ENCODE measurements at places on chromosomes 7 and 10. TPM values are rescaled to one million over a fixed set of nuclear protein-coding genes. Genes with fewer than 3 reads are reported as not detected.

Gene SPDYE16
- total RNA-seq: not detected

DNA sequence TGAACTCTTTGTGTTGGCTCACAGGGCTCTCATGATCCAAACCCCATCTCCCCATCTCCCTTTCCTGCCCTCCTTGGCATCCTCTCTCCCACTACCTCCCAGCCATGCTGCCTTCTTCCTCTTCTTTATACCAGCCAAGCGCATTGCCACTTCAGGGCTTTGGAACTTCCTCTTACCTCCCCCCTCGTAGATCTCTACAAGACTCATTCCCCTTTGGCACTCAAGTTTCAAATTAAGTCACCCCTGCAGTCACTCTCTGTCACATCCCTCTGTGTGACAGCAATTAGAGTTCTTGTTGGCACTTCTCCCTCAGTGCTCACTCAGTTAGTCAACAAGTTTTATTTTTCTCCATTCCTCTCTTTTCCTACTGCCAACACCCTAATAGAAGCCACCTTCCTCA, 20.8 kb upstream of the NRP1 start:
- H3K4me3 ChIP-seq: no peak overlapping the region
- H3K36me3 ChIP-seq: no peaks in the 10 kb centered on the region
- no peak for DNase-seq

DNA sequence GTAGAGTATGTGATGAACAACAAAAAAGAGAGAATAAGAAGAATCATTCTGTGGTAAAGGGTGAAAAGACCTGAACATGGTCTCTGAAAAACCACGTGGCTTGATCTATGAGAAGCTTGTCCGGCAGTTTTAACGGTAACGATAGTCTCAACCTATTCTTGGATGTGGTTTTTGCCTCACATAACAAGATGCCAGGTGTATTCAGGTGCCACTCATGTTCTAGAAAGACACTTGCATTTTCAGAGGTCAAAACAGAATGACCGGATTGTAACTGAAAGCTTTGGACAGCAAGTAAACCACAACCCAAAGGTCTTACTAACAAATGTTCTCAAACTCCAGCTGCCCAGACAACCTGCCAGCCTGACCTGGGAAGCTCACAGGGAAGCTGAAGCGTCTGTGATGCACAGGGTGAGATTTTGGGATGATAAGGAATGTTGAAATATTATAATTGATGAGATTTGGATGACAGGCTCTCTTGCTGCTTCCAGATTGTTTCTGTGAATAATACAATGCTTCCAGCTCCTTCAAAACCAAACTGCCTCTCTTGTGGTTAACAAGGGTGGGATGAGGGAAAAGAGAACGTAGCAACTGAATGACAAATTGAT, 137.4 kb upstream of the GRB10 start:
- H3K36me3 ChIP-seq: no peaks in the 10 kb centered on the region
- H3K4me1 ChIP-seq: no peaks in the 10 kb centered on the region
- H3K27me3 ChIP-seq: no peaks in the 10 kb centered on the region
- H3K4me3 ChIP-seq: no peak overlapping the region
- no peak overlapping the region for H3K27ac ChIP-seq

GRCh38 chr10:117107238-117107637, 30.8 kb downstream of the VAX1 start:
- no peak overlapping the region for H3K27ac ChIP-seq
- no peaks in the 10 kb centered on the region for H3K27me3 ChIP-seq
- H3K4me3 ChIP-seq: no peak overlapping the region
- no peaks in the 10 kb centered on the region for H3K36me3 ChIP-seq

- DNase-seq: no peak
- no peaks in the 10 kb centered on the region for H3K4me1 ChIP-seq
- no peak overlapping the region for H3K27ac ChIP-seq
- no peaks in the 10 kb centered on the region for H3K36me3 ChIP-seq
- no peaks in the 10 kb centered on the region for H3K27me3 ChIP-seq
These were observed 66.8 kb downstream of the PCGF5 start for GRCh38 chr10:91287276-91287675.

Gene PSMG3
- total RNA-seq: 49.7 TPM

DNA sequence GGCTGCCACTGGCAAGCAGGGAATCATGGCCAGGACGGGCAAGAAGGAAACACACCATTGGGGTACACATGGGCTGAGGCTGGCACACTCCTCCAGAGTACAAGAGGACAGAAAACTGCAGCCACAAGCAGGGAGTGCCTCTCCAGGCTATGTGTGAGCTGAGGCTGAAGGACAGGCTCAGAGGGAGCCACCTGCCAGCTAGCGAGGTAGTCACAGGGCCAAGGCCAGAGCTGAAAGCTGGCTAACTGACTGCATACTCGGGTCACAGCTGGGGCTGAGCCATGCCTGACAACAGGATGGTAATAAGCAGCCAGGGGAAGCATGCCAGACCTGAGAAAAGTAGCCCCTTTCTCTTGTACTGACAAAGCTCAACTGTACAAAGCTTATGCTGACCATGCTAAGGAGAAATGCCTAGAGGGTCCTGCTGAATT, 52.0 kb downstream of the KIF5B start:
- no peaks in the 10 kb centered on the region for H3K27me3 ChIP-seq
- peaks cover 5% of the 10 kb centered on the region for H3K36me3 ChIP-seq
- no peak overlapping the region for H3K27ac ChIP-seq

Gene SPOCK2
- 1.5 TPM for total RNA-seq

DNA sequence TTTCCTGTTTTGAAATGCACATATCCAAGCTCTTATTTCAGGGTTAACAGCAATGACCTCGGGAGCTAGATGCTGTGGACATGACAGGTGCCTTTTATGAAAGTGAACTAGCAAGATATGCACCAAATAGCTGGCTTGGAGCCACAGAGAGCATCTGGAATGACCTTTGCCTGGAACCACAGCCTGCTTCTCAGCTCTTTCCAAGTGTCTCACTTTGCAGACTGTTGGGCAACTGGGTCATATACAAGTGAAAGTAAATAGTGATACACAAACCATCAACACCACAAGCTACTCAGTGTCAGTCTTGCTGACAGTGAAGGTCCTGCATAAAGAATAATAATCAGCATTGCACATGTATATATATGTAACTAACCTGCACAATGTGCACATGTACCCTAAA, 183.5 kb downstream of the RNF133 start:
- DNase-seq: no peak
- no peak overlapping the region for H3K27ac ChIP-seq
- H3K36me3 ChIP-seq: no peaks in the 10 kb centered on the region
- H3K27me3 ChIP-seq: no peaks in the 10 kb centered on the region
- no peak overlapping the region for H3K4me3 ChIP-seq

GRCh38 chr10:59561477-59562121, 148.1 kb downstream of the SLC16A9 start:
- no peak overlapping the region for H3K4me3 ChIP-seq
- H3K4me1 ChIP-seq: no peaks in the 10 kb centered on the region
- no peaks in the 10 kb centered on the region for H3K27me3 ChIP-seq
- no peaks in the 10 kb centered on the region for H3K36me3 ChIP-seq

- no peaks in the 10 kb centered on the region for H3K27me3 ChIP-seq
- DNase-seq: no peak
- no peak overlapping the region for H3K4me3 ChIP-seq
- no peaks in the 10 kb centered on the region for H3K4me1 ChIP-seq
- no peaks in the 10 kb centered on the region for H3K36me3 ChIP-seq
These were observed 245.1 kb upstream of the AOAH start for GRCh38 chr7:36969376-36969775.

DNA sequence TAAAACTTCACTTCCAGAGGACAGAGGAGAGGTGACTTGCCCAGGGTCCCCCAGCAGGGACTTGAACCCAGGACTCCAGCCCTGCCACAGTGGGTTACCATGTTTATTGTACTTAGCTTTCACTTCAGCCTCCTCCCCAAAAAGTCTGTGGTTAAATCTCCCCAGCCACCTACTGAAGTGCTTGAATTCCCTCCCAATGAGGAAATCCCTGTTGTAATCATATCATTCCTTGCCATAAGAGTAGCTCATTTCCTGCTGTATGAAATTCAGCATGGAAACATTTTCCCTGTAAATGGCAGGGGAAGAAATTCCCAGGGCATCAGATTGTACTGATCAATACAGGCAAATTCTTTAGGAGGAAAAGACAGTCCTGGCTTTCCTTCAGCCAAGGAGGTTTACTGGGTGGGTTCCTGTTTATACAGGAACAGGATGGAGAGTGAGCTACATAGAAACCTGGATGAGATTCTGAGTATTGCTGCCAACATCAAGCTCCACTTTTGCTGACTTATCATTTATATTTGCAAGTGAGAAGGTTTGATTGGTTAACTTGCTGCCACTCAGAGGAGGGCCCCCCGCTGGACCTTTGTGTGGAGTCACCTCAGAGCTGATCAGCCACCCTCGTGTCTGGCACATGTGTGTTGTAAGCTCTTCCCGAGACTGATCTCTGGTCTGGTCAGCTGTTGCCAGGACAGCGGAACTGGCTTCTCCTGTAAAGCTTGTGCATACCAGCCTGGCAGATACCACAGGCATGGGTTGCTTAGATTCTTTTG, 16.4 kb upstream of the PDZD8 start:
- no peak overlapping the region for H3K4me3 ChIP-seq
- no peak overlapping the region for H3K27ac ChIP-seq
- no peaks in the 10 kb centered on the region for H3K4me1 ChIP-seq
- DNase-seq: no peak

Gene TMEM248
- total RNA-seq: 70.0 TPM

DNA sequence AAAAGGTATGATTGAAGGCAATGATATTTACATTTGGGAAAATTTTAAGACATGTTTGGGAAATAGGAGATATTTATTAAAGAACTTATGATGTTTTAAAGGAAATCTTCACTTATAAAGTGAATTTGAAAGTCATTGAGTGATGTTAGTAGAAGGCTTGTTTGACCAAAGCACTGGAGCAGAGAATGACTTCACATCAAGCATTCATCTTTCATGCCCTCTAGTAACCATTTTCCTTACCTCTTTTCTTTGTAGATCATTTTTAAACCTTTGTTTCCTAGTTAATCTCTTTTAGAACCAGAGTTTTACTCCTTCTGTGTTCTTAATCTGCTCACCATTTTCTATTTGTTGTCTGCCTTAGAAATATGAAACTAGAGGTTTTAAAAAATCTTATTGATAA, 111.3 kb upstream of the FOXP2 start:
- H3K27me3 ChIP-seq: no peaks in the 10 kb centered on the region
- no peak overlapping the region for H3K4me3 ChIP-seq
- H3K27ac ChIP-seq: no peak overlapping the region
- no peak for DNase-seq
- H3K36me3 ChIP-seq: no peaks in the 10 kb centered on the region

DNA sequence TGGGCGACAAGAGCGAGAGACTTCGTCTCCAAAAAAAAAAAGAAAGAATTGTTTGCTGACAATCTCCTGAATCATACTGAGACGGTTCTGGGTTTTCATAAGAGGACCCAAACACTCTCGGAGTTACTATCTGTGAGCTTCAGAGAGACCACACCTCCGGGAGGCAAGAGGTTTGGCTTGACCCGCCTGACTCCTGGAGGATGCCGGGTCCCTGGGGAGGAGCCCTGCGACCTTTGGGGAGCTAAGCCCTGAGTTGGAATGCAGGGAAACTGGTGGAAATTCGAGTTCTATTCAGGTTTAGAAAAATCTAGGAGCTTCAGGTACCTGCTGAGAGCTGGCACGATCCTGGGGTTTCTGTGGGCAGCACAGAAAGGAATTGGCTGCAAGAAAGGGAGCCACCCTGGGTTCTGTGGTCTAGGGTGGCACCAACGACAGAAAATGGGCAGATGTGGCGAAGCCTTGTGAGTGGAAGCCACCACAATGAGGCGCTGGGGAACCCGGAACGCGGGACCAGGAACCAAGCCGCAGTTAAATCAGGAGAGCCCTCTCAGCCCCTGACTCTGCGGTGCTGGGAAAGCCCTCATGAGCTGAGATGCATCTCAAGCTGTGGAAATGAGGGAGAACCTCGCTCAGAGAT, 21.9 kb upstream of the GATAD1 start:
- H3K4me3 ChIP-seq: no peak overlapping the region
- H3K36me3 ChIP-seq: no peaks in the 10 kb centered on the region
- no peak for DNase-seq
- H3K27me3 ChIP-seq: no peaks in the 10 kb centered on the region
- H3K4me1 ChIP-seq: peaks cover 5% of the 10 kb centered on the region
- H3K27ac ChIP-seq: no peak overlapping the region

DNA sequence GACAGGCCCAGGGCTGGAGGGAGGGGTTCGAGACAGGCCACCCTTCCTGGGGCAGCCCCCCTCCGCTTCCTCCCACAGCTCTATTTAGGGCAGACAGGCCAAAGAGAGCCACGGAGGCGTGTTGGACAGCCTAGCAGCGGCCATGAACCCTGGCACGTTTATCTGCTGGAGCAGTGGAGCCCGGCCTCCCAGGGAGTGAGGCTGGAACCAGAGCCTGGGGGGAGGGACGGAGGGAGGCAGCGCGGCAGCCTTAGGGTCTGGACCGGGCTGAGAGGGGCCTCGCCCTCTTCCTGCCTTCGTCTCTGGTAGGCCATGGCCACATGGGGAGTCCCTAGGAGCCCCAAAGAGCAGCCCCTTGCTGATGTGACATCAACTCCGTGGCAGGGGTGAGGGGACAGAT, 17.1 kb downstream of the UNCX start:
- H3K4me3 ChIP-seq: no peak overlapping the region
- no peaks in the 10 kb centered on the region for H3K36me3 ChIP-seq
- no peak for DNase-seq
- H3K4me1 ChIP-seq: no peaks in the 10 kb centered on the region

- H3K27me3 ChIP-seq: no peaks in the 10 kb centered on the region
- DNase-seq: no peak
- no peak overlapping the region for H3K27ac ChIP-seq
- no peaks in the 10 kb centered on the region for H3K36me3 ChIP-seq
- H3K4me3 ChIP-seq: peak overlapping the region; percentile 31
- no peaks in the 10 kb centered on the region for H3K4me1 ChIP-seq
These were observed 396 bp upstream of the EXOC4 start for GRCh38 chr7:133252506-133252857.

Gene CLEC5A
- not detected for total RNA-seq

Gene NPSR1
- total RNA-seq: not detected

GRCh38 chr10:59124187-59124586, 52.3 kb upstream of the PHYHIPL start:
- no peak overlapping the region for H3K4me3 ChIP-seq
- DNase-seq: no peak
- H3K36me3 ChIP-seq: no peaks in the 10 kb centered on the region
- no peaks in the 10 kb centered on the region for H3K4me1 ChIP-seq
- H3K27me3 ChIP-seq: no peaks in the 10 kb centered on the region

GRCh38 chr10:61896854-61897661, 4.4 kb upstream of the ARID5B start:
- H3K27me3 ChIP-seq: no peaks in the 10 kb centered on the region
- peaks cover 28% of the 10 kb centered on the region for H3K4me1 ChIP-seq
- no peak overlapping the region for H3K4me3 ChIP-seq
- DNase-seq: peak; percentile 85
- H3K36me3 ChIP-seq: no peaks in the 10 kb centered on the region
- H3K27ac ChIP-seq: peak overlapping the region; percentile 57

DNA sequence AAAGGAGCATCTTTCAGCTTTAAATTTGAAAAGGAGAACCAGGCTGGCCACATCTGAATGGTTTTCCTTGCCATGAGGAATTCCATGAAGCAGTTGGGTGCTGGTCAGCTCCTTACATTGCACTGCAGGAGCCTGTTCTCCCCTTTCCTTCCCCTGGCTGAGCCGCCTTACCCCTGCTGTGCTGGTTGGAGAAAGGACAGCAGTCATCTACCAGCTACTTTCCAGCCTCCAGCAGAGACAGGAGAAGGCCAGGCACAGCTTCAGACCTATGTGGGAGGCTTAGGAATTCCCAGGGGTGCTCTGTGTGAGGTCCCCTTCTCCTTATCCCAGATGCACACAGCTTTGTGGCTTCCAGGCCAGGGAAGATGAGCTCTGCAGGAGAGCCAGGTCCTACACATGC, 4.7 kb downstream of the C10orf71 start:
- peaks cover 13% of the 10 kb centered on the region for H3K4me1 ChIP-seq
- H3K36me3 ChIP-seq: no peaks in the 10 kb centered on the region
- DNase-seq: no peak
- H3K27me3 ChIP-seq: no peaks in the 10 kb centered on the region
- H3K4me3 ChIP-seq: no peak overlapping the region

Measured in GM12878 (cell line).